ENCODE measurements at places on chromosomes 7 and 10.

- no peak for DNase-seq
Observed at GRCh38 chr7:106419455-106420182, 134.8 kb upstream of the NAMPT start.

DNA sequence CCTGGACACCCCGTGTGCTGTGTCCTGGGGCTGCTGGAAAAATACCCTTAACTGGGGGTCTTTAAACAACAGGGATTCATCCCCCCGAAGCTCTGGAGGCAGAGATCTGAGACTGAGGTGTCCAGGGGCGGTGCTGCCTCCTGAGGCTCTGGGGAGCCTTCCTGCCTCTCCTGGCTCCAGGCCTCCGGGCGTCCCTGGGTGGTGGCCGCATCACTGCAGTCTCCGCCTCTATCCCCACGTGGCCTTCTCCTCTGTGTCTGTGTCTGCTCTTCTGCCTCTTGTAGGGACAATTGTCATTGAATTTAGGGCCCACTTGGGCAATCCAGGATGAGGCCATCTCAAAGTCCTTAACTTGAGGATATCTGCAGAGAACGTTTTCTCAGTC lies 216.6 kb downstream of the WDR37 start:
- no peak for DNase-seq

DNA sequence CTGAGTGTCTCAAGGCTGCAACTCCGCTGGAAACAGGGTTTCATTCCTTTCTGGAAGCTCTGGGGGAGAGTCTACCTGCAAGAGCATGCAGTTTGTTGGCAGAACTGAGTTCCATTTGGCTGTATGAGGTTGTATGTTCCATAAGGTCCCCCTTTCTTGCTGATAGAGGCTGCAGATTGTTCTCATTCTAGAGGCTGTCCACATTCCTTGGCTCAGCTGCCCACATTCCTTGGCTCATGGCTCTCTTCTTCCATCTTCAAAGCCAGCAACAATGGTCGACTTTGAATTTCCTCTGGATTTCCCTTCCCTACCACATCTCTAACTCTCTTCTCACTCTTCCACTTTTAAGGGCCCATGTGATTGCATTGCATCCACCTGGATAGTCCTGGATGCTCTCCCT lies 147.3 kb upstream of the CDCA7L start:
- no peak for DNase-seq

DNA sequence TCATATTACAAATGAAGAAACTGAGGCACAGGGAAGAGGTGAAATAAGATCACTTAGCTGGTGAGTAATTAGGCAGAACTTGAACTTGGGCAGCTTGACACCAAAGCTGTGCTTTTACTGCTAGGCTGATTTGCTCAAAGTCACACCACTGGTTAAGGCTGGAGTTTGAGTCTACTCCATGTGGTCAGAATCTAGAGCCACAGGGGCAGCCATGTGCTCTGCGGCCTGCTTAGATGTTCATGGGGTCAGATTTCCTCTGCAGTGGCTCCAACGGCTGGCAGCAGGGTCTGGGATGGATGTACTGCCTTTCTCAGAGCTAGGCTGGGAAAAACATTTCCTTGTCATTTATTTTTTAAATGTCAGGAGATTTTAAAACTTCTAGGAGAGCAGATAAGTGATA lies 417.5 kb downstream of the KCNMA1 start:
- no peak for DNase-seq

GRCh38 chr10:30431435-30431911 lies 2.5 kb upstream of the MAP3K8 start:
- DNase-seq, result no peak

DNA sequence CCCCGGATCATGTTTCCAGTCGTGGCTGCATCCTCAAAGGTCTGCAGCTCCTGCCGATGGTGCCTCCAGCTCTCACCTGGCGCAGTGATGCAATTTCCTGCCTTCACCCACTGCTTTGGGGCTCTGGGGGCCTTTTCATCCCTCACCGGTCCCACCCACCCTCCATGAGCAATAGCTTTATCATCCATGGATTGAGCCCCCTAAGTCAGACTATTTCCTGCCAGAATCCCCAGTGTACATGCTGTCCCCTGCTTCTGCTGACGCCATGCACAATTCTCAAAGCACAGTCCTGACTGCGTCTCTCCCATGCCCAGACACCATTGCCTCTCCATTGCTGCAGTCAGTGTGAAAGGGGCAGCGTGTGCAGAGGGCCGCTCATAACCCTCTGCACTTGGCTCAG lies 49.7 kb downstream of the FAM241B start:
- DNase-seq, result no peak

GRCh38 chr7:122597277-122597676 lies 101.6 kb downstream of the RNF133 start:
- DNase-seq, result no peak
